Aortic smooth muscle cell (primary cell): ENCODE measurements at places on chromosomes 7 and 10. TPM values are rescaled to one million over a fixed set of nuclear protein-coding genes. Genes with fewer than 3 reads are reported as not detected.

The AKR1C8 gene
- not detected in 2 replicates for total RNA-seq

The H2AZ2 gene
- 282 and 302 TPM in 2 replicates for total RNA-seq

The OPN1SW gene
- total RNA-seq, result not detected in 2 replicates

The RAPGEF5 gene
- total RNA-seq, result 39.3 and 48.9 TPM in 2 replicates

The GPR26 gene
- not detected in 2 replicates for total RNA-seq

The GRM8 gene
- not detected in 2 replicates for total RNA-seq

The SORCS1 gene
- under 0.01 TPM in 1 of 2 replicates, not detected in the other for total RNA-seq

The AGAP3 gene
- 22.0 and 31.8 TPM in 2 replicates for total RNA-seq

The OR2A1 gene
- under 0.01 and 0.19 TPM in 2 replicates for total RNA-seq

The OLAH gene
- under 0.01 TPM in 1 of 2 replicates, not detected in the other for total RNA-seq

The PPP1R17 gene
- total RNA-seq, result not detected in 2 replicates

The MUC3A gene
- not detected in 2 replicates for total RNA-seq

The SEMA4G gene
- total RNA-seq, result 0.13 and 0.31 TPM in 2 replicates

The NXPH1 gene
- not detected in 2 replicates for total RNA-seq

The CTAGE4 gene
- total RNA-seq, result 0.37 and 0.66 TPM in 2 replicates

The AKR1C3 gene
- 163 and 174 TPM in 2 replicates for total RNA-seq

The EPHB6 gene
- 14.0 and 23.1 TPM in 2 replicates for total RNA-seq

The SLIT1 gene
- total RNA-seq, result 0.26 and 0.31 TPM in 2 replicates

The NUTM2A gene
- total RNA-seq, result 0.19 and 0.40 TPM in 2 replicates

The CLCN1 gene
- not detected in 2 replicates for total RNA-seq

The CCNY gene
- total RNA-seq, result 54.3 and 65.0 TPM in 2 replicates

The NKX2-3 gene
- not detected in 2 replicates for total RNA-seq

The KAZALD1 gene
- 78.5 and 101 TPM in 2 replicates for total RNA-seq

The LRIT1 gene
- not detected in 2 replicates for total RNA-seq

The GAD2 gene
- total RNA-seq, result not detected in 2 replicates

The RSPH10B2 gene
- total RNA-seq, result 0.19 TPM in 1 of 2 replicates, not detected in the other

The PRKAR2B gene
- 1.6 and 3.8 TPM in 2 replicates for total RNA-seq

The HYAL4 gene
- total RNA-seq, result not detected in 2 replicates

The LRGUK gene
- total RNA-seq, result under 0.01 and 0.13 TPM in 2 replicates

The PON1 gene
- not detected in 2 replicates for total RNA-seq

The GLRX3 gene
- total RNA-seq, result 71.2 and 73.5 TPM in 2 replicates

The NODAL gene
- total RNA-seq, result not detected in 2 replicates

The ATP6V0E2 gene
- total RNA-seq, result 21.7 and 25.2 TPM in 2 replicates

The TEX47 gene
- total RNA-seq, result not detected in 2 replicates

The RTKN2 gene
- total RNA-seq, result 2.9 and 5.0 TPM in 2 replicates

The TAS2R41 gene
- total RNA-seq, result not detected in 2 replicates

The LIPF gene
- not detected in 2 replicates for total RNA-seq

The GTF2IRD1 gene
- total RNA-seq, result 3.8 and 4.4 TPM in 2 replicates

The NEUROD6 gene
- total RNA-seq, result not detected in 2 replicates

The CYP2C19 gene
- total RNA-seq, result not detected in 2 replicates

The CYP26C1 gene
- 0.06 and 0.13 TPM in 2 replicates for total RNA-seq

The STEAP4 gene
- 1.7 and 6.5 TPM in 2 replicates for total RNA-seq

The PRSS2 gene
- not detected in 2 replicates for total RNA-seq

The ELN gene
- 55.2 and 219 TPM in 2 replicates for total RNA-seq

The CALN1 gene
- not detected in 2 replicates for total RNA-seq

The DLG5 gene
- 24.4 and 34.3 TPM in 2 replicates for total RNA-seq

The LIPM gene
- total RNA-seq, result 0.13 TPM in 1 of 2 replicates, not detected in the other

The ACSM6 gene
- not detected in 2 replicates for total RNA-seq

The PDCD11 gene
- 23.6 and 31.7 TPM in 2 replicates for total RNA-seq

The OR9A2 gene
- not detected in 2 replicates for total RNA-seq

The GFRA1 gene
- under 0.01 and 0.12 TPM in 2 replicates for total RNA-seq

The WNT2 gene
- not detected in 2 replicates for total RNA-seq

The MMRN2 gene
- 12.5 and 13.2 TPM in 2 replicates for total RNA-seq

The NUDT13 gene
- total RNA-seq, result 1.3 and 2.0 TPM in 2 replicates
